ENCODE measurements at places on chromosomes 1 and 21.
A peak's percentile ranks its signal among the peaks of the same experiment; 100 is the strongest.

- no peaks in the 10 kb centered on the region for H3K36me3 ChIP-seq
- peaks cover 18% of the 10 kb centered on the region for H3K4me1 ChIP-seq
Observed at GRCh38 chr21:34704119-34704518, 35.3 kb downstream of the CLIC6 start.

GRCh38 chr1:95113684-95114083 lies 3.5 kb upstream of the TLCD4 start:
- no peaks in the 10 kb centered on the region for H3K36me3 ChIP-seq
- H3K4me3 ChIP-seq = no peak overlapping the region
- H3K27me3 ChIP-seq = peaks cover 8% of the 10 kb centered on the region
- peaks cover 12% of the 10 kb centered on the region for H3K4me1 ChIP-seq
- no peak overlapping the region for H3K27ac ChIP-seq

- DNase-seq = no peak
- peaks cover 12% of the 10 kb centered on the region for H3K4me1 ChIP-seq
- no peak overlapping the region for H3K27ac ChIP-seq
Observed at GRCh38 chr1:84844094-84844493, 48.9 kb downstream of the LPAR3 start.

DNA sequence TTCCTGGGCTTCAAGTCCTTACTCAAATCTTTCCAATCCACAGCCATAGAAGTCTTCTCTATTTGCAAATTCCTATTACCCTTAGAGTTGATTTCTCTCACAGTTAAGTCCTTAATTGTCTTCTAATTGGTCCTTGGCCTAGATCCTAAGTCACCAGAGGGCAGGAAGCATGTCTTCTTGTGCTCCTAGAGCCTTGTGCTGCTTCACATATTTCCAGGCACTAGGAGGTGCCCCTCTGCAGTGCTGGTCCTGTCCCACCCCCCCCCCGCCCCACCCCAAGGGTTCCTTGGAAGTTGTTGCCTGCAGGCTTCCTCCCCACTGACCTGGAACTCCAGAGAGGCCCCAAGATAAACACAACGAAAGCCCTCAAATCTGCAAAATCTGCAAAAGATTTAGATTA lies 28.1 kb upstream of the TARBP1 start:
- no peak for DNase-seq
- H3K36me3 ChIP-seq = no peaks in the 10 kb centered on the region
- no peak overlapping the region for H3K4me3 ChIP-seq
- no peaks in the 10 kb centered on the region for H3K4me1 ChIP-seq
- no peak overlapping the region for H3K27ac ChIP-seq
- H3K27me3 ChIP-seq = no peaks in the 10 kb centered on the region

- H3K27me3 ChIP-seq = no peaks in the 10 kb centered on the region
- H3K36me3 ChIP-seq = no peaks in the 10 kb centered on the region
- DNase-seq = no peak
- no peak overlapping the region for H3K27ac ChIP-seq
- no peak overlapping the region for H3K4me3 ChIP-seq
- H3K4me1 ChIP-seq = no peaks in the 10 kb centered on the region
Observed at GRCh38 chr1:91166106-91166712, 144.4 kb upstream of the ZNF644 start.

- no peaks in the 10 kb centered on the region for H3K36me3 ChIP-seq
- no peaks in the 10 kb centered on the region for H3K27me3 ChIP-seq
- peak overlapping the region; percentile 80 for H3K27ac ChIP-seq
- peaks cover 34% of the 10 kb centered on the region for H3K4me1 ChIP-seq
Observed at GRCh38 chr1:112956544-112957132, 642 bp upstream of the SLC16A1 start.

- H3K27ac ChIP-seq = no peak overlapping the region
- no peaks in the 10 kb centered on the region for H3K36me3 ChIP-seq
- H3K27me3 ChIP-seq = no peaks in the 10 kb centered on the region
- no peak overlapping the region for H3K4me3 ChIP-seq
- H3K4me1 ChIP-seq = no peaks in the 10 kb centered on the region
Observed at GRCh38 chr1:241696172-241696814, 44.2 kb downstream of the WDR64 start.

GRCh38 chr1:207866471-207867135 lies 44.3 kb downstream of the CD34 start:
- H3K4me3 ChIP-seq = peak overlapping the region; percentile 79
- peak; percentile 28 for DNase-seq
- H3K4me1 ChIP-seq = peaks cover 89% of the 10 kb centered on the region
- peak overlapping the region; percentile 81 for H3K27ac ChIP-seq
- no peaks in the 10 kb centered on the region for H3K27me3 ChIP-seq

DNA sequence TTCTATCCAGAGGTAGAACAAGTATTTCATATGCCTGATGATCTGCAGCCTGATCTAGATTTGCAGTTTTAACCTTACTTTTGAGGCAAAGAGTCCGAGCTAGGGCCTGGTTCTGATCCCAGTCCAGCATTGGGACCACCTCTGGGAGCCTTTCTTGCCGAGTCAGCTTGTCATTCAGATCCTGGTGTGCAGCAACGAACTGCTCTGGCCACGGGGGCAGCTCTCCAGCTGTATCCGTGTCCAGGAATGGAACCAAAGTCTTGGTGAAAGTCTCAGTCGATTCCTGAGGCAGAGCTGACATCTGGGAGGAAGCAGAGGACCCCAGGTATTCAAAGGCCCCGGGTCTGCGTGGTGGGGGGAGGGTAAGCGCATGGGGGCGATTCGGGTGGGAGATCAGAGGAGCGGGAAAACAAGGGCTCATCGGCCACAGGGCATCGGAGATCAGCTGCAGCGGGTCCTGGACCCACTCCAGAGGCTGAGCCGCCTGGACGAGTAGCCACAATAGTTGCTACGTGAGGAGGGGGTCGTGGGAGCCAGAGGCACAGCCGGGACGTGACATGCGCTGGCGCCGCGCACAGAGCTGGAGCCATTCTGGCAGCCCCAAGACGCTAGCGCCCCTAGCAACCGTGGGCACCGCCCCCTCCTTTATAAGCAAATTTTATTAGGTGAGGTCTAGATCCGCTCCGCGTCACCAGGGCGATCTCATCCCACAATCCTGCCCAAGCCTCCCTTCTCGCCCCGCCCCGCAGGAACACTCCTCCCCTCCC lies 32.4 kb upstream of the BSDC1 start:
- no peaks in the 10 kb centered on the region for H3K36me3 ChIP-seq
- H3K27me3 ChIP-seq = peaks cover 8% of the 10 kb centered on the region
- no peaks in the 10 kb centered on the region for H3K4me1 ChIP-seq
- H3K27ac ChIP-seq = no peak overlapping the region
- H3K4me3 ChIP-seq = no peak overlapping the region

DNA sequence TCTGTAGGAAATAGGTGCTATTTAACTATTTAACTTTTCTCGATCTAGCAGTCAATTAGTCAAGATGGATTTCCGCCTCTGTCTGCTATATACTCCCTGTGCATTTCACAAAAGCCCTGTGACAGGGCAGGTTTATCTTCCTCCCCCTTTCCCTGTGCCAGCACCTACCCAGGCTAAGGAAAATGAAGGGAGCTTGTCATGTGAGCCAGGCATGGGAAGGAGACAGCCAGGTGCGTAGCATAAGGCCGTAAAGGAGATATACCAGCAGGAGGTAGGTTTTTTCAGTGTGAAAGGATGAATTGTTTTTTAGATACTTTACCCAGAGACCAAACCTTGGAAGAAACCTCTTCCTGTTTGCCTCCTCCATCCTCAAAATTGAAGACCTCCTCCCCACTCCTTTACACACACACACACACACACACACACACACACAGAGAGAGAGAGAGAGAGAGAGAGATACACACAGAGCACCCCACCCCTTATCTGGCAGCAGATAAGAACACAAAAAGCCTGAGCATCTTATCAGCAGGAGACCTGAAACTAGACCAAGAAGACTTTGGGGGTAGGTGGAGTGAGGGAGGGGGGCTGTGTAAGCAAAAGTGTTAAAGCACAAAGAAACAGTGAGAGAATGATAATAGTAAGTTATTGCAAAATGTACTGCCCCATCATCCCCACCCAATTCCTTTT lies 12.0 kb upstream of the TARBP1 start:
- DNase-seq = no peak
- peaks cover 10% of the 10 kb centered on the region for H3K4me1 ChIP-seq
- no peaks in the 10 kb centered on the region for H3K36me3 ChIP-seq
- no peak overlapping the region for H3K27ac ChIP-seq

GRCh38 chr1:202311875-202312635 lies 29.7 kb downstream of the UBE2T start:
- no peaks in the 10 kb centered on the region for H3K4me1 ChIP-seq
- DNase-seq = no peak
- no peaks in the 10 kb centered on the region for H3K27me3 ChIP-seq
- no peaks in the 10 kb centered on the region for H3K36me3 ChIP-seq
- H3K4me3 ChIP-seq = no peak overlapping the region

DNA sequence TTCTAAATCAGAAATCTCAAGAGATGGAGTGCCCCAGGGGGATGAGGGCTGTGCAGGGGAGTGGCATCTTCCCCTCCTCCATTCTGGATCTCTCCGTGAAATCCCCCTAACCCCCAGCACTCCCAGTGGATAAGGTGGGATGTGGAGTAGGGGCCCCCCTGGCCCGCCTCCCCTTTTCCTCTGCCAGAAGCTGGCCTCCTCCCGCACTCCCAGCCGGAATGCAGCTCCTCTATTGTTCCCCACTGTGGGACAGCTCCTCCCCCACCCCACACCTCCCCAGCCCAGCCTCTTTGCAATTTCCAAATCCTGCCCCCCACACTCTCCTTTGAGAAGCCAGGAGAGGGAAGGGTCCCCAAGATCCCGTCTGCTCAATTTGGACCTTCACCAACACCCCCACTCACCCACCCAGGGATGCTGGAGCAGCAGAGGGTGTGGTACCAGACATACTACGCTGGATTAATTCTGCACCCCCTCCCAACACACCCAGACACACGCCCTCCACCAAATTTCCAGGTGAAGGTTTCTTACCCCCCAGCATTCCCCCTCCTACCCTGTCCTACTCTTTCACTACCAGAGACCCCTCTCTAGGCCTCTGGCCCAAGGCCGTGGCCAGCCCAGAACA lies 1.9 kb downstream of the MEX3A start:
- peaks cover 10% of the 10 kb centered on the region for H3K27me3 ChIP-seq
- H3K27ac ChIP-seq = no peak overlapping the region
- H3K36me3 ChIP-seq = no peaks in the 10 kb centered on the region
- no peak overlapping the region for H3K4me3 ChIP-seq
- H3K4me1 ChIP-seq = peaks cover 19% of the 10 kb centered on the region
- DNase-seq = no peak

GRCh38 chr1:9539829-9540550 lies 725 bp downstream of the SLC25A33 start:
- H3K27ac ChIP-seq = peak overlapping the region; percentile 56
- no peaks in the 10 kb centered on the region for H3K36me3 ChIP-seq
- peaks cover 19% of the 10 kb centered on the region for H3K4me1 ChIP-seq
- H3K27me3 ChIP-seq = no peaks in the 10 kb centered on the region

DNA sequence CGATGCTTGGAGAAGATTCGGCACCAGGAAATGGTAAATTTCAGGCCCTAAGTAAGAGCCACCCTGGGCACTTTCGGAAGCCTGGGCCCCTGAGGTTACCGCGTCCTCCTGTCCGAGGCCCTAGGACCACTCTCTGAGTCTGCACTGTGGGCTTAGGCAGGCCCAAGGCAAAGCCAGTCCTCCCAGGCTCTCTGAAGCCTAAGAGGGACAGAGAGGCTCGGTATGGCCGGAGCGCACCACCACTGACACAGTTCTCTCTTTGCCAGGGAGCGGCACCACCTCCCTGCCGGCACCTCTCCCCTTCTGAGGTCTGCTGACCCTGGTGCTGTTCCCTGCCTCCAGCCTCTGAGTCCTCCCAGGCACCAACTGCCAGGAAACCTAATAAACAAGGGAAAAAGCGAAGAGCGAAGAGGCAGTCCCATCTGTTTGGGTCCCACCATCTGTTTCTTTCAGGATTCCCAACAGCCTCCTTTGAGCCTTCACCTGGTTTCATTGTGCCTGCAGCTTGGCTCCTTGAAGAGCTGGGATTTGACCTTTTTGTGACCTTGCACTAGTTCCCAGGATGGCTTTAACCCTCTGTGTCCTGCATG lies 57.7 kb downstream of the VWA5B1 start:
- H3K4me1 ChIP-seq = no peaks in the 10 kb centered on the region
- no peaks in the 10 kb centered on the region for H3K27me3 ChIP-seq
- DNase-seq = no peak
- H3K27ac ChIP-seq = no peak overlapping the region

GRCh38 chr1:114758256-114758832 lies 560 bp upstream of the CSDE1 start:
- H3K4me1 ChIP-seq = peaks cover 45% of the 10 kb centered on the region
- peak overlapping the region; percentile 97 for H3K4me3 ChIP-seq
- H3K36me3 ChIP-seq = no peaks in the 10 kb centered on the region

DNA sequence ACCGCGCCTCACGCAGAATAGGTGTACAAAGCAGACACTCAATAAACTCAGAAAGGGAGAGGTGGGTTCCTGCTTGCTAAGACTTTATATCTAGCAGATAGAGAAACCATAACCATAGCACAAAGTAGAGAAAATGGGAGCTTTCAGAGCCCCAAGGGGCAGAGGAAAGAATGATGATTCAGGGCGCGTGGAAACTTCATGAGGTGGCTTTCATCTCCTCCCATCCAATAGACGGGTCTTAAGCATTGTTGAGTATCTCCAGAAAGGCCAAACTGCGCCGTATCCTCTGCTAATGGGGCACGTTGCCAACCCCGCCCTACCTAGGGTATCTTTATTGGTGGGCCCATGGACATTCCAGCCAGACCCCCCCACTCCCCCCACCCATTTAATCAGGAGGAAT lies 778 bp upstream of the MIXL1 start:
- H3K27me3 ChIP-seq = peaks cover 13% of the 10 kb centered on the region
- DNase-seq = no peak
- H3K4me1 ChIP-seq = peaks cover 5% of the 10 kb centered on the region
- H3K4me3 ChIP-seq = no peak overlapping the region
- H3K36me3 ChIP-seq = no peaks in the 10 kb centered on the region

GRCh38 chr1:91402023-91402422 lies 2.6 kb downstream of the HFM1 start:
- H3K27ac ChIP-seq = no peak overlapping the region
- H3K4me3 ChIP-seq = no peak overlapping the region
- DNase-seq = peak; percentile 1

GRCh38 chr1:52691821-52692220 lies 6.3 kb downstream of the COA7 start:
- H3K4me3 ChIP-seq = no peak overlapping the region
- H3K27me3 ChIP-seq = no peaks in the 10 kb centered on the region
- DNase-seq = no peak
- no peak overlapping the region for H3K27ac ChIP-seq
- H3K36me3 ChIP-seq = peaks cover 6% of the 10 kb centered on the region
- no peaks in the 10 kb centered on the region for H3K4me1 ChIP-seq

- H3K4me3 ChIP-seq = no peak overlapping the region
- H3K36me3 ChIP-seq = no peaks in the 10 kb centered on the region
- H3K27ac ChIP-seq = no peak overlapping the region
- H3K27me3 ChIP-seq = no peaks in the 10 kb centered on the region
- DNase-seq = no peak
Observed at GRCh38 chr1:183330335-183330734, 87.8 kb downstream of the NMNAT2 start.

GRCh38 chr21:41209016-41209619 lies 41.2 kb downstream of the BACE2 start:
- no peak overlapping the region for H3K4me3 ChIP-seq
- no peaks in the 10 kb centered on the region for H3K36me3 ChIP-seq
- no peaks in the 10 kb centered on the region for H3K27me3 ChIP-seq
- DNase-seq = no peak

- DNase-seq = no peak
- H3K4me1 ChIP-seq = peaks cover 4% of the 10 kb centered on the region
- no peaks in the 10 kb centered on the region for H3K36me3 ChIP-seq
Observed at GRCh38 chr1:156414461-156415064, 45.6 kb downstream of the RHBG start.

All from CD4-positive, alpha-beta memory T cell (primary cell).